ENCODE measurements at places on chromosomes 2 and 18.

DNA sequence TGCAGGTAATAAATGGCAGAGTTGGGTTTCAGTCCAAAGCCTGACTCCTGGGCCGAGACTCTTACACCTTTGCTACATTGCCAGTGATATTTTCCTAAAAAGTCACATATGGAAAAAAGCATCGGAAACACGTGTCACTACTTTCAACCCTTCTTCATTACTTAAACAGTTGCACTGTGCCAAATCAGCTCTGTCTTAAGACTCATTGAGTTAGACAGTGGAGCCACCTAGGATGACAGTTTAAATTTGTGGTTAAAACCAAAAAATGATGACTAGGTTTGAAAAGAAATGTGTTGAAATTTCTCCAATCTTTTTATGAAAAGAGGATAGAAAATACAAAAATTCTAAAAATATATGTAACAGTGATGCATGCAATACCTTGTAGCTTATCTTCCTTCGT is 97.5 kb downstream of the TMEM247 start:
- no peak for DNase-seq

- no peak for DNase-seq
These were observed 26.5 kb upstream of the KLF11 start for GRCh38 chr2:10016802-10017258.

GRCh38 chr18:10477121-10477862 is 22.9 kb downstream of the APCDD1 start:
- DNase-seq, result no peak

DNA sequence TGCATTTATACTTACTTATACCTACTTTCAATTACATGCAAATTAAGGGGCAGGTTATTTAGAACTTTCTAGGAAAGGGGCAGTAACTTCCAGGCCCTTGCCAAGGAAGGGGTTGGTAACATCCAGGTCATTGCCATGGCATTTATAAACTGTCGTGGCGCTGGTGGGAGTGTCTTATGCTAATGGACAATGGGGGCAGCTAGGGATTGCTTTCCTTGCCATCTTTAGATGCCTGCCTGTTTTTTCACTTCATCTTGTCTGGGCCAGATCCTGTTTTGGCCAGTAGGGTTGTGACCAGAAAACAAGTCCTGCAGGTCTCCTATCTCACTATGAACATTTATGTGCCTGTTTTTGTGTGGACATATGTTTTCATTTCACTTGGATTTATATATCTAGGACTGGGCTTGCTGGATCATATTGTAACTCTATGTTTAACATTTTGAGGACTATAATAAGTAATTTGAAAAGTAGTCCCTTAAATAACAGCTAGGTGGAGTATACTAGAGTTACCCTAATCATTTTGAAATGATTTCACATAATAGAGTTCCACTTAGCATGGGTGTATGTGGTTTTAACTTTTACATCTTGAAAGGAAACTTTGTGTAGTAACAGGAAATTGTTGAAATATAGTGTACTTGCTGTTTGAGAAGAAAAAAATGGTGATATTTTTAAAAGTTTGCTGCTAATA is 56.1 kb downstream of the LCLAT1 start:
- peak; percentile 49 for DNase-seq

DNA sequence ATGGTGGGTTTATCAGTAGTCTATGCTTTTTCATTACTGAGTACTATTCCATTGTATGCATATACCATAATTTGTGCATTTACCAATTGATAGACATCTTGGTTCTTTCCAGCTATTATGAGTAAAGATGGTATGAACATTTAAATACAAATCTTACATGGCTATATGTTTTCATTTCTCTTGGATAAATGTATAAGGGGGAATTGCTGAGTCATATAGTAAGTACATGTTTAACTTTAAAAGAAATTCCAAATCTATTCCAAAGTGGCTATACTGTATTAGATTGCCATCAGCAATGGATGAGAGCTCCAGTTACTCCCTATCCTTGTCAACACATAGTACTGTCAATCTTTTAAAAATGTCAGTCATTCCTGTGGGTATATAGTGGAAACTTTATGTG is 243.9 kb downstream of the CDCA7 start:
- no peak for DNase-seq

DNA sequence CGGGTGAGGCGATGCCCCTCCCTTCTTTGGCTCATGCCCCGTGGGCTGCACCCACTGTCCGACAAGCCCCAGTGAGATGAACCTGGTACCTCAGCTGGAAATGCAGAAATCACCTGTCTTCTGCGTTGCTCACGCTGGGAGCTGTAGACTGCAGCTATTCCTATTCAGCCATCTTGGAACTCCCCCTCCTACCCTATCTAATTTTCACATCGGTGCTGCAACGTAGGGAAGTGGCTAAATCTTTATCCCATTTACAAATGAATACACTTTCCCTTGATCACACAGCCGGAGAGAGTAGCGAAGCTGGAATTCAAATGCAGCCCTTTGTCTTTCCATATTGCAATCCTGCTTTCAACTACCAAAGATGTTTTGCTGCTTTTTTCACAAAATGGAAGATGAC is 1.4 kb upstream of the TMEM247 start:
- no peak for DNase-seq

GRCh38 chr2:173669271-173669853 is 295.8 kb downstream of the SP3 start:
- no peak for DNase-seq

GRCh38 chr2:240832205-240832727 is 12.2 kb upstream of the KIF1A start:
- DNase-seq, result peak; percentile 91

- DNase-seq, result no peak
These were observed 150.0 kb upstream of the LRP1B start for GRCh38 chr2:142280831-142281230.

DNA sequence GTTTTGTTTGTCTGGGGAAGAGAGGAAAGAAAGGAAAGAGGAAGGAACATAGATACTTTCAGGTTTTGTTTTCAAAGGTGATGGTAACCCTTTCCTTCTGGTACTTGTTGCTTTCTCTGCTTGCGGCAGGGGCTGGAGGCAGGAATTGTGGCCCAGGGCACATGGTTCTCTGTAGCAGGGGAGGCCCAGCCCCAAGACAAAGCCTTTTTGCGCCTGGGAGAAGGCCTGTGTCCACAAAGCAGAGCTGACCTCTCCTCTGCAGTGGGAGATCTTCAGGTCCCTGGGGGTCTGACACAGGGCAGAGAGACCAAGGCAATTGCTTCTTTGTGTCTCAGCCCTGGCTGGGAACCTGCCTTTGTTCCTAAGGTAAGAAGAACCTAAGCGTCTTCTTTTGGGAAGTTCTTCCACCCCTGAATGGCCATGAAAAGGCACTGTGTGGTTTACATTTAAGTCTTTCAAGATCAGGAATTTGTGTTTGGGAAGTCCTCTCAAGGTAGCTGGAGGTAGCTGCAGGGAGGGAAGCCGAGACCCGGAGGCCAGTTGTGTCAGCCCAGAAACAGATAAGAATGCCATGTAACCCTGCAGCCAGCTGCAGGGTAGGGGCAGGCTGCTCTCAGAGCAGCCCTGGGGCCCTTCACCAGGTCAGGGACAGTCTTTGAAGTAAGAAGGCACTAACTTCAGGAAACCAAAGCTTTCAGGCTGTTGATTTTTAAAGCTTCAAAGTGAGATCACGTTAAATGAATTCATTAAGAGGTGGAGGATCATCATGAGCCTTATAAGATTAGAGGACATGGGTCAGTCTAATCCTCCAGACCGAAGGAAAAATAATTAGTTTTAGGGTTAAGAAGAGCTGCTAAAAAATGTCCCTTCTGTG is 119.3 kb downstream of the STPG4 start:
- no peak for DNase-seq

GRCh38 chr2:29983308-29983707 is 61.9 kb upstream of the ALK start:
- DNase-seq, result no peak

DNA sequence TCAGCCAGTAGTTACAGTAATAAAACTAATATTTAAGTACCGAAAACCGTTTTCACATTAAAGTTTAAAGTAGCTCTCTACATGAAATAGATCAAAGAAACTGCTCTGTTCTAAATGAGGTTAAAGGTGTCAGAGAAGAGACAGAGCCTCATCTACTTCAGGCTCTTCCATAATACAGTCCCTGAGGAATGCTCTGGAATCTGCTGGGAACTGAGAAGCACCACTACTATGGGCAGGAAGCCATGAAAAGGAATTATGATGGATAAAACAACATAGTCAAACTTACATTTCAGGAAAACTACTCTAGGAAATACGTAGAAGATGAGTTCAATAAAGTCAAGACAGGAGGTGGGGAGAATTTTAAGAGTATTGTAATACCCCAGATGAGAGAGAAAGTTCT is 60.0 kb downstream of the ROCK1 start:
- no peak for DNase-seq

- peak; percentile 84 for DNase-seq
These were observed 56.0 kb downstream of the TMEM247 start for GRCh38 chr2:46535360-46535759.

DNA sequence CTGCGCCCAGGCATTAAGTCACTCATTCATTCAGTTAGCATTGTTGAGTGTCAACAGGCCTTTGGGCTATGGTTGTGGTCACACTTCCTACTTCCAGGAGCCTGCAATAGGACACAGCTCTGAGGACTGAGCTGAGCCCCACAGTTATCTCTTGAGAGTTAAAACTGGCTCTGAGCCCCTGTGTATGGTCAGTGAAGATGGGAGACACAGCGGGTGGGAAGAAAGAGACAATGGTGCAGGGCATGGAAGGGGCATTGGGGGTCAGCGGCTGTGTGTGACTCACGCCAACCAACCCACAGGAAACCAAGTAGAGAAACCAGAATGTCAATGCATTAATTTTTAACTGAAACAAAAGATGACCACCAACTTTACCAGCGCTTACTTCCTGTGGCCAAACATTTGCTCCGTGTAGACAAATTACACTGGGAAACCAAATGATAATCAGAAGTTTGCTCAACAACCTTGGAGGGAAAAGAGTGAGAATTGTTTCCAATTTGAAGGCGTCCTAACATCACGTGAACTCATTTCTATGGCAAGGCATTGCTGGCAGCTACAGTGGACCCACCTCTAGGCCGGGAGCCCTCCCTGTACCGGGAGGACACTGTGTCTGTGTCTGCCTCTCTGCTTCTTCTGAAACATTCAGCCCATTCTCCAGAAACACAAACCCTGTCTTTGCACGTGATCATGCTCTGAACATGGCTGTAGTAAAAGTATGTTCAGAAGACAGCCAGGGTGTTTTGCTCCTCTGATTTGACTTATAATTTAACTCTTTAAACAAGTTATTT is 212.0 kb upstream of the ID2 start:
- DNase-seq, result no peak

- no peak for DNase-seq
These were observed 5.4 kb upstream of the IL1R1 start for GRCh38 chr2:102137138-102137537.

- DNase-seq, result no peak
These were observed 256.6 kb upstream of the ID2 start for GRCh38 chr2:8424997-8425900.

- peak; percentile 72 for DNase-seq
These were observed 764 bp downstream of the MBD2 start for GRCh38 chr18:54223568-54224241.

- DNase-seq, result peak; percentile 25
These were observed at the start of gene TMEM237 for GRCh38 chr2:201643216-201643890. TMEM237 (minus strand) TSS chr2:201643503; CDS start chr2:201643400, 103 bp downstream.

- DNase-seq, result no peak
These were observed 413.0 kb downstream of the CDH2 start for GRCh38 chr18:27763936-27764335.

GRCh38 chr2:26488463-26489212 is 10.7 kb upstream of the OTOF start:
- DNase-seq, result no peak

DNA sequence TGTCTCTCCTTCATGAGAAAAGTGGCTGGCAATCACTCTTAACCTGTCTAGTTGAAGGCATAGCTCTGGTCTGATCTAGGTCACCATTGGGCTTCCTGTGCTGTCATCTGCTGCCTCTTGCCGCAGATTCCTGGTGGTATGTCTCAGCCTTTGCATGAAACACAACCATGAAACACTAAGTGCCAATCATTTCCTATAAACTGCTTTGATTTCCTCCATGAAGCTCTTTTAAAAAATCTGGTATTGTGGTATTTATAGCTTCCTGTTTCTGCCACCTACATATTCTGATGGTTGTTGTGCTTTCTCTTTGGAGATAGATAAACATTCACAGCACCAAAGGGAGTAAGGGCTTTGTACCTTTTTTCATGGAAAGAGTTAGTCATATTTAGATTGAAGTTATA is 120.0 kb upstream of the EPC2 start:
- DNase-seq, result peak; percentile 55

DNA sequence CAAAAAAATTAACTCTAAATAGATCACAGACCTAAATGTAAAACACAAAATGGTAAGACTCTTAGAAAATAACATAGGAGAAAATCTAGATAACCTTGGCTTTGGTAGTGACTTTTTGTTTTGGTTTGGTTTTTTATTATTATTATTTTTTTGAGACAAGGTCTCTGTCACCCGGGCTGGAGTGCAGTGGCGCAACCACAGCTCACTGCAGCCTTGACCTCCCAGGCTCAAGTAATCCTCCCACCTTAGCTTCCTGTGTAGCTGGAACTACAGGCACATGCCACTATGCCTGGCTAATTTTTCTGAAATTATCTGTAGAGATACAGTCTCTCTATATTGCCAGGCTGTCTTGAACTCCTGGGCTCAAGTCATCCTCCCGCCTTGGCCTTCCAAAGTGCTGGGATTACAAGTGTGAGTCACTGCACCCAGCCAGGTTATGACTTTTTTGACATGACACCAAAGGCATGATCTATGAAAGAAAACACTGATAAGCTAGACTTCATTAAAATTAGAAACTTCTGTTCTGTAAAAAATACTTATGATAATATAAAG is 88.0 kb downstream of the HNRNPLL start:
- no peak for DNase-seq

DNA sequence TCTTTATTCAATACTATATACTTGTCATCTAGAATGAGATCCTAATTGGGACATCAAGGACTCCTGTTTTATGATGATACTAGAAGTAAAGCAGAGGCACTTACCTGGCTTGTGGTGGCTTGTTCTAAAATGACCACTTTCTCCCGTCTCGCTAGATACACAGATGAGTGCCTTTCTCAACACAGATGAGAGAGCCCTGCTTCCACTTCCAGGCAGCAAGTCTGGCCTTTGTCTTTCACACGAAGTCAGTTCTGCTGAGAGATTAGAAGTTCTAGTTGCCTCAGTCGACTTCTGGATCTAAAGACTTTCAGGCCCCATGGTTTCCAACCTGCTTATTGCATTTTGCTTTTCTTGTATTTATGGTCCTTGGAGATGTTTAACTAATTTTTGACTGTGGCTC is 70.3 kb downstream of the PPP1R1C start:
- DNase-seq, result no peak

- DNase-seq, result no peak
These were observed 11.6 kb upstream of the SKOR2 start for GRCh38 chr18:47263150-47263429.

GRCh38 chr2:47086054-47086471 is 69.0 kb downstream of the STPG4 start:
- no peak for DNase-seq

GRCh38 chr2:43129676-43130547 is 96.5 kb downstream of the ZFP36L2 start:
- DNase-seq, result peak; percentile 73

DNA sequence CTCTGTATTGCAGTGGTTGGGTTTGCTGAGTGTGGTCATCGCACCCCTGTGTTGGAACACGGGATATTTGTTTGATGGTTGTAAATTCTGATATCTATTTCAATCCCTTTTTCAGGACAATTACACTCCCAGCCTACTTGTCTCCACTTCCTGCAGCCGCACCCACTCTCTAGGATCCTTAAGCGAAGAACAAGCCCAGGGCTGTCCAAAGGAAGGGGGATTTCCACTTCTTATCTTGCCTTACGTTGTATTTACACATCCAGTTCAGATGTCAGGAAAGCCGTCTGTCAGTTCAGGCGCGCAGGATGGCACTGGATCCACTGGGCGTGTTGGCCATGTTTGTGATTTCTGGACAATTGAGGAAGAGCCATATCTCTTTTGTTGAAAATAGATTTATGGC is 834.5 kb upstream of the SALL3 start:
- no peak for DNase-seq

Measured in suppressor macrophage treated with lipopolysaccharide for 4 hours (primary cell).